ENCODE measurements at places on chromosomes 3 and 15.

DNA sequence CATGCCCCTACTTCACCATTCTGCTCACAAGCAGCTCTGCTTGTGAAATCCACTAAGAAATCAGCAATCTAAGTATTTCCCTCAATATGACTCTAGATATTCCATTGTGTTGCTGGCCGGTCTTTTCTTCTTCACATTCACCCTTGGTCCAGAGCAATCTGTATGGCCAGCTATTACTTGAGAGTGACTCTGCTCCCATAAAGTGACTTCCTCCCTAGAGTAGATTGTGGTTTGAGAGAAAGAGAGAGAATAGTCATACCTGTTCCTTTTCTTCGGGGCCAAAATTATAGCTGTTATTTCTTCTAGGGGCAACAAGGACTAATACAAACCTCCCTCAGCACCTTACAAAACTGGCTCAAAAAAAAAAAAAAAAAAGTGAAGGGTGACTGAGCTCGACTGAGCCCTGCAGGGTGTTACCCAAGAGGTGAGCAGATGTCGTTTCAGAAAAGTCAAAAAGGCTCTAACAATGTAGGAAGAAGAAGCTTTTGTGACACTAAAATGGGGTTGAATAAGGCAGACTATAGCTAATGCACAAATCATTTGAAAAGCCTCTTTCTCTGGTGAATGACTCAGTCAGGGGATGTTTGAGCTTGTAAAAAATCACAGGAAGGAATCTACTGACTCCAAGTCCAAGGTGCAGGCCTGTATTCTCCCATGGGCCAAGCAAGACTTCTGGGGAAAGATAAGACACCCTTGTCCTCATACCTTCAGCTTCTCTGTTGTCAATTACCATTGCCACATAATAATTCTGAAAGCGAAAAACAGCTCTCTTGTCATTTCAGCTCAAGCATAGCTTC, 161.0 kb upstream of the SLC24A5 start:
- no peak for DNase-seq

DNA sequence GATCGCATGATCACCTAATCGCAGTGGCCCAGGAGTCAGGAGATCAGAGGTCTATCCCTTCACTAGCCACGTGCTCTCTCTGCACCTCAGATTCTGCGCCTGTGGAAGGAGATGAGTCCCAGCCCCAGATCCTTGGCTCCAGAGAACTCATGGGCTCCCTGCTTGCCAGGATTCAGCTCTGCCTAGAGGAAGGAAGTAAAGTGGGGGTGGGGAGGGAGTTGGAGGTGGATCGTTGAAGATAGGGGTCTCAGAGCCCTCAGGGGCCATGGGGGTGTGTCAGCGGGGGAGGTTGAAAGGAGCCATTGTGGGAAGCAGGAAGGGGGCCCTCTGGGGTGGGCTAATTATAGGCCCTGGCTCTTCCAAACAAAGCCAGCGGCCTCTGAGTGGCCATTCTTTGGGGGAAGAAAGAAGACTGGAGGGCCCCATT, 11.3 kb upstream of the STRA6 start:
- no peak for DNase-seq

DNA sequence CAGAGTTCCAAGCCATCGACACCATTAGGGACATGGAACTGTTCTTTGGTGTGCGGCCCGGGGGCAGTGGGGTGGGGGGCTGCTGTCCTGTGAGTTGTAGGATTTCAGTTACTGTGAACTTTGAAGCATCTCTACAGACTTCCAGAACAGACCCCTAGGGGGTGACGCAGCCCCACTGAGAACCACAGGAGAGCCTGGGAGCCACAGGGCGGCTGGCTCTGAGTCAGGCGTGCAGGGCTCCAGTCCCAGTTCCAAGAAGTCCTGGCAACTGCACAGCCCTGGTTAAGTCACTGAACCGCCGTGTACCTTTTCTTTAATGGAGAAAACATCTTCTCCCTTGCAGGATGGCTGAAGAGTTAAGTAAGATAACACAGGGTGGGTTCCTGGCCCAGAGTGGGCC, 23.5 kb upstream of the LRTM1 start:
- DNase-seq = peak; percentile 1

- DNase-seq = peak; percentile 60
These were observed 103.3 kb downstream of the SNRK start for GRCh38 chr3:43389388-43390254.

- no peak for DNase-seq
These were observed 72.1 kb downstream of the FOXP1 start for GRCh38 chr3:71511446-71511845.

DNA sequence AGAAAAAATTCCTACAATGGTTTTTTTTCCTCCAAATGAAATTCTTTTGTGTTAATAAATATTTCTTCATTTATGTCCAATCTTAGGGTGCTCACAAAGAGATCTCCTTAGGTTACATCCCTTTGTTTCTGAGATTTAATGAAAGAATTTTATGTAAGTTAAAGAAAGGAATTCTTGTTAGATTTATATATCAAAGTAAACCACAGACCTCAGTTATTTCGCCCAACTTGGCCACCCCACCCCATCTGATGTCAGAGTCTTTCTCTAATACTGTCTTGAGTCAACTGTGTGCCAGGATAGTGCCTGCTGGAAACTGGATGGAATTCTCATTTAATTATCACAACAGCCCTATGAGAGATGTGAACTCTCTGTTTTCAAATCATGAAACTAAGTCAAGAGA, 259.9 kb downstream of the OPA1 start:
- no peak for DNase-seq

- no peak for DNase-seq
These were observed 85.0 kb upstream of the P3H2 start for GRCh38 chr3:190205739-190206138.

Data from activated naive CD8-positive, alpha-beta T cell treated with anti-CD3 and anti-CD28 coated beads, Interleukin-2, amount 50 U/mL, for 24 hours (primary cell).